ENCODE measurements at places on chromosomes 1 and 21.

DNA sequence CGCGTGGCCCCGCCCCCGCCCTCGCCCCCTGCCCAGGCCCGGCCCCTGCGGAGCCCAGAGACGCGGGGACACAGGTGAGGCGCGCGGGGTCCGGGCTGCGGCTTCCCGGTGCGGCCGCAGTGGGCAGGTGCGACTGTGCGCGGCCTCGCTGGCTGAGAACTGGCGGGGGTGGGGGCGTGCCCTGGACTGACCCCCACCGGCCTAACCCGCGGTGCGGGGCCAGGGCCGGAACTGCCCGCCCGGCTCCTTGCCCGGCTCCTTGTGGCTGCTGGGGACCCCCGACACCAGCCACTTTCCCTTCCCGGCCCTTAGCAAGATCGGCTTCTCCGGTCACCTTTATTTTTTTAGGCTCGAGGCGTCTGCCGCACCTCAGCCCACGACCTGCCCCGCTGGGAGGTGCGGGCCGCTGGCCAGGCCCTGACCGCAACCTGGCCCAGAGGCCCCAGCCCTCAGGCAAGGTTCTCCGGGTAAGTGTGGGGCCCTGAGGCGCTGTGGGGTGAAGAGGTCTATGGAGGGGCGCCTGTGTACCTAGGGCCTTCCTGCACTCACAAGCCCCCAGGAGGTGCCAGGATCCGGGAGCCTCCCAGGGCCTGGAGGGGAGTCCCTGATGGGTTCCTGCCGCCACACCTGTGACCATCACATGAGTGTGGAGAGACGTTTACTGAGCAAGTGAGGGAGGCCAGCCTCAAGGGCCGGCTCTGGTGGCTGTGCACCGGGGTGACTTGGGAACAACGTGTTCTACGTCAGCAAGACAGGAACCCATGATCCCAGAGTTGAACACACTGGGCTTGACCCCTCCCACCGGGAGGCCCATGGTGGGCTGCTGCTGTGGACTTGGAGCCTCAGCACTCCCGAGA is at the start of gene SMIM1:
Gene SMIM1 (plus strand): TSS at position 35 of the 857 bp plus-strand sequence. CDS start 2,625 bp downstream, outside the sequence.
- DNase-seq, result no peak

GRCh38 chr21:38460171-38460742 is 38.0 kb downstream of the ERG start:
- DNase-seq, result no peak

GRCh38 chr1:93111561-93111960 is 32.5 kb downstream of the MTF2 start:
- no peak for DNase-seq

DNA sequence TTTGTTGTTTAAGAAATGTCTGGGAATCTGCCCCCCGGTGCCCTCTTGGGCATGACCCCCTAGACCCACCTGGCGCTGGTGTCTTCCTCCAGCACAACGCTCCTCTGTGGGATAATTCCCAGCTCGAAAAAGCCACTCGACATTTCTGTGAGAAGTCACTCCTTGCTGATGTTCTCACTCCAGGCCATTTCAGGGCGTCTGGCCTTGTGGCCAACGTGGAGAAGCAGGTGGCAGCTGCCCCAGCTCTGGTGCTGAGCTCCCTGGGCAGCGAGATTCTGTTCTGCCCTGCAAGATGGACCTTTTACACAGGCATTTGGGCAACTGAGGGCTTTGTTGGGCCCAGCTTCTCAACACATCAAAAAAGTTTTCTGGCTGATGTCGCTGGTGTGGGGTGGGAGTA is 147.7 kb upstream of the WNT4 start:
- DNase-seq, result peak; percentile 14

DNA sequence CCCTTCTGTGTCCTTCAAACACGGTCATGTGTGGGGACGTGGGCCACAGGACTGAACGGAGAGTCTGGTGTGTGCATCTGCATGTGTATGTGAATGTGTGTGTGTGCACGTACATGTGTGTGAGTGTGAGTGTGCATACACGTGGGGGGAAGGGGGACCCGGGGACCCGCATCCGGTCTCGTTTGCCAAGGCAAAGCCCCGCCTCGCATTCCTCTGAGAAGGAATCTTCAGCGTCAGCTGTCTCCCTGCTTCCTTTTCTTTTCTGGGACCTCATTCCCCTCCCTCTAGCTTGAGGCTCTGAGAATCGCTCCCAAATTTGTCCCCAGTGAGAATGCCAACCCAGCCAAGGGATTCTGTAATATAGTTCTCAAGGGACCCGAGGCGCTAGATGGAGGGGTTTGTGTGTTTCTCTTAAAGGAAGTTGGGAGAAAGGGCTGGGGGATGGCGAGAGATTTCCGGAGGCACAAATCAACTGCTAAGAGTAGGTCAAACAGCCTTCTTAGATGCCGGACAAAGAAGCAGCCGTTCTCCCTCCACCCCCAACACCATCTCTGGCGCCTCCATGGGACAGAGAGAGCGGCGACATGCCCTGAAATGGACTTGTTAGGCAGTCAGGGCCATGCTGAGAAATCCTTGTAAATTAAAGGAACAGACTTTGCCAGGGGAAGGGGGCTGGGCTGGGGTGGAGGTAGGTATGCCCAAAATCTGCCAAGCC is 6.6 kb downstream of the IFFO2 start:
- DNase-seq, result no peak

DNA sequence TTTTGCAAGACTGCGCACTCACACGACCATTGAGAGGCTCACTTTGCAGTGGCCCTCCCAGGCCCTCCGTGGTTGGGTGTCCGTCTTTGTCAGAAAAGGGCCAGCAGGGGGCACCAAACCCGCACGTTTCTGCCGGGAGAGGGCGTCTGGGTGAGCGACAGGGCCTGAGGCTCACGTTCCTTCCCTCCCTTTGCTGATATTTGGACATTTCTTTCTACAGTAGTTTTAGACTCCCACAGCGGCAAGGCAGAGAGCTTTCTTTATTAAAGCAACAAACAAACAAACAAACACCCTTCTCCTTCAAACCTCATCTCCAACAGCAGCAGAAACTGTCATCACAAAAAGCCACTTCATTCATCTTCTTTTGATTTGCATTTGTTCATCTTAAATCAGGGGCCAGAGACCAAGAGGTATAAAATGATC is 79.2 kb upstream of the WDR26 start:
- peak; percentile 91 for DNase-seq

- no peak for DNase-seq
Measured at GRCh38 chr1:229325853-229326487, 16.9 kb downstream of the CCSAP start.

GRCh38 chr1:202586018-202586821 is 124.0 kb downstream of the SYT2 start:
- DNase-seq, result no peak

- no peak for DNase-seq
Measured at GRCh38 chr21:14890141-14890540, 174.7 kb downstream of the NRIP1 start.

- DNase-seq, result no peak
Measured at GRCh38 chr1:116159611-116160010, 48.4 kb downstream of the MAB21L3 start.

DNA sequence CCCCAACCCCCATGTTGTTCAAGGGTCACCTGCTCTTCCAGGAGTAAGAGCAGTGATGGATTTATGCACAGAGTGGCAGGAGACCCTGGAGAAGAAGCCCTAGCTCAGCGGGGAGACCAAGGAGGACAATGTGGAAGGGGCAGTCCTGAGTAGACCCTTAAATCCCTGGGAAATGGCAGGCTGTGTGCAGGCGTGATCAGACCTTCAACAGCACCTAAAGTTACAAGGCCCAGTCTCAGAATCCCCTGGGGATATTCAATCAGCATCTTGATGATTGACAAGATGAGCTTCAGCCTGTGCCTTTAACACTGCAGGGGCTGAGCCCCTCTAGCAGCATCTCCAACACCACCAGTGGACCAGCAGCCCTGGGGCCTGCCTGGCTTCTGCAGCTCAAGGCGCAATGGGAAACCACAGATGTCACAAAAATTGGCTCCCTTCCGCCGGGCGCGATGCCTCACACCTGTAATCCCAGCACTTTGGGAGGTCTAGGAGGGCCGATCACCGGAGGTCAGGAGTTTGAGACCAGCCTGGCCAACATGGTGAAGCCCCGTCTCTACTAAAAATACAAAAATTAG is 60.4 kb downstream of the IRF2BP2 start:
- no peak for DNase-seq

- DNase-seq, result no peak
Measured at GRCh38 chr1:116345843-116346242, 27.2 kb upstream of the ATP1A1 start.

GRCh38 chr1:150579945-150580642 is 684 bp upstream of the MCL1 start:
- DNase-seq, result no peak

DNA sequence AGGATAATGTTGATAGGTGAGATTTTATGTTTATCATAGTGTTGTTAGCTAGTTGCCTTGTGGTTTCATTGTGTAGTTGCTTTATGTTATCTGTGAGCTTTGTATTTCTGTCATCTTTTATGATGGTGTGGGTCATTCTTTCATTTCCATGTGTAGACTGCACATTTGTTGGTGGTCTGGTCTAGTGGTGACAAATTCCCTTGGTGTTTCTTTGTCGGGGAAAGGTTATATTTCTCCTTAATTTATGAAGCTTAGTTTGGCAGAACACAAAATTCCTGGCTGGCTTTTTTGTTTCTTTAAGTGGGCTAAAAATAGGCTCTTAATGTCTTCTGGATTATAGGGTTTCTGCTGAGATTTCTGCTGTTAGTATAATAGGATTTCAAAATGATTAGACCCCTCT is 347.2 kb upstream of the ADAMTS5 start:
- DNase-seq, result no peak

DNA sequence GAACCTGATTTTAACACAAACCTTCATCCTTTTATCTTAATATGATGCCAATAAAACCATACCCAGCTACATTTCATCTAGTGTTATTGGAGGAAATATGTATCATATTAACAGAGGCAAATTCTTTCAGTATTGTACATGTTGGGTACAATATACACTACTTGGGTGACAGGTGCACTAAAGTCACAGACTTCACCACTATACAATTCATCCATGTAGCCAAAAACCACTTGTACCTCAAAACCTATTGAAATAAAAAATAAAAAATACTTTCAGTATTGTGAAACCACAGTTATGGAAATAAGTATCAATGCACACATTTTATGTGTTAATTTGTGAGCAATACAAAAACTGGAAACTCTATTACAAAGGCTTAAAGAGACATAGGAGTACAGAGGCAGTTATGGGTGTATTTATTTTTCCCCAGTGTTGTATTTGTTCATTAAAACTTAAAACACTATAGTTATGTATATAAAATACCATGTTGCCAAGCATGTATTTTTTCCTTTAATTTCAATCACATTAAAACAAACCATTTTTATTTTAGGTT is 25.1 kb upstream of the GPR88 start:
- no peak for DNase-seq

- no peak for DNase-seq
Measured at GRCh38 chr1:213127074-213127473, 76.0 kb downstream of the RPS6KC1 start.

DNA sequence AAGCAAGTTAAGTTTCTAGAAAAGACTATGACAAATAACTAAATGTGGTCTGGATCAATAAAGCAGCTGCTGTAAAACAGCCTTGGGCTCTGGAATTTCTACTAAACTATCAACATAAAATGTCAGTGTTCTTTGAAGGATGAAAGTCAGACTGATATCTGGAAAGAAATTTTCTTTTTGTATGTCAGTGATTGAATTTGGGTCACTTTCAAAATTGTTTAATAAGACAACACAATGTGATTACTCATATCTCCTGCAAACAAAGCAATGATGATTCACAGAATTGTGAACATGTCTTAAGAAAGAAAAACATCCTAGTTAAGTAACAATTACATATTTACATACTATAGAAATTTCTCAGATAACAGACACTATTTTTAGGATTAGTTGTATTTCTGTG is 826.4 kb downstream of the PLA2G4A start:
- DNase-seq, result no peak

- DNase-seq, result no peak
Measured at GRCh38 chr1:240591564-240591963, 20.4 kb downstream of the GREM2 start.

DNA sequence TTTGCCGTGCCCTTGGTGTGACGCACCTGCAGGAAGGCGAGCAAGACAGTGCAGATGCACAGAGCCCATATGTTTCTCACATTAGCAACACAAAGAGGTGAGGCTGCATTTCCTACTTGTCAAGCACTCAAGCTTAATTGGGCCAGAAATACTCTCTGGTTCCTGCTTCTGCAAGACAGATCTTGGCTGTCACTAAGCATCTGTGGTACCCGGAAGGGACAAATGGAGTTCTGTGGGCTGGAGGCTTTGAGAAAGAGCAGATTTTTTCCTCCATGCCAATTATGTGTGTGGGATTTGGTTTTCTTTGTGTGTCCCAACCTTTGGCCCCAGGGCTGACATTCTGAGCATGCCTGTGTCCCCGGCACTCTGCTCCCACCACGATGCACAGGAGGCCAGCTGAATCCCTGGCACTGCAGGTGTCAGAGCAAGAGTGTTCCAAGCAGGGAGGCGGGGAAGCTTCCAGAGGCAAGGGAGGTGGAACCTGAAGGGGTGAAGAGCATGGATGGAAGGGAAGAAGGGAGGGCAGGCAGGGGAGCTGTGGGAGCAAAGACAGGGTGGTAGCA is 52.0 kb upstream of the STUM start:
- no peak for DNase-seq

- peak; percentile 62 for DNase-seq
Measured at GRCh38 chr1:153790966-153791647, 15.9 kb downstream of the SLC27A3 start.

DNA sequence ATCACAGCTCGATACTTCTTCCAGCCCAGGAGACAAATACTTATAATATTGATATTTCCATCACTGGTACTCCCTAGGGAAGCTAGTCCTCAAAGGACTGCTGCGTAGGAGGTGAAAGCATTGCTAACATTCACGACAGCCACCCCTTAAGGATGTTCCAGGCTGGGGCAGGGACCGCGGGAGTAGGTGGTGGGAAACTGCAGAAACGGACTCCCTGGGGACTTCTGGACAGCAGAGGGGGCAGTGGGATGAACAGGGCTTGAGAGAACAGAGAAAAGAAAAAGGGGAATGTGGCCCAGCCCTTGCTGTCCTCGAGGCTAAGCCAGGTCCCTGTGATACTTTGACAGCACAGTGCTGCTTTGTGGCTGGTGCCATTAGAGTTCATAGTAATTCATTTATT is 108.0 kb downstream of the HMGB4 start:
- no peak for DNase-seq

- no peak for DNase-seq
Measured at GRCh38 chr1:107480548-107481415, 339.9 kb downstream of the NTNG1 start.

- DNase-seq, result no peak
Measured at GRCh38 chr1:209526137-209526536, 57.4 kb upstream of the CAMK1G start.

- peak; percentile 90 for DNase-seq
Measured at GRCh38 chr1:11664336-11665065, 501 bp downstream of the FBXO6 start.

- no peak for DNase-seq
Measured at GRCh38 chr1:107979088-107979487, 14.1 kb upstream of the VAV3 start.

DNA sequence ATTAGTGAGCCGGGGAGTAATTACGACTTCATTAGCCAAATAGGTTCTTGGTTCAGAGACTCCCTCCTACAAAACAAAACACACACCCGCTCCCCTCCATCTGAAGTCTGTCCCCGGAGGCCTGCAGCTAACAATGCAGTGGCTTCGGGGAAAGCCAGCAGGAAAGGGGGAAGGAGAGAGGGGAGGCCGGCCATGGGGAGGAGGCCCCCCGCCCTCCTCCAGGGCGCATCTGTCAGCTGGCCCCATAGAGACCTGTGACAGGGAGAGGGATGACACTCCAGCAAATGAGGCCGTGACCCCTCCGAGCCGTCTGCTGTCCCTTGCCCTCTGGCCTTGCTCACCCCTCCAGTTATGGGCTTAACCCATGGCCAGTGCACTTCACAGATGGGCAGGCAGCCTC is 12.1 kb upstream of the CNTN2 start:
- DNase-seq, result no peak
